ENCODE measurements at places on chromosomes 4 and X.

DNA sequence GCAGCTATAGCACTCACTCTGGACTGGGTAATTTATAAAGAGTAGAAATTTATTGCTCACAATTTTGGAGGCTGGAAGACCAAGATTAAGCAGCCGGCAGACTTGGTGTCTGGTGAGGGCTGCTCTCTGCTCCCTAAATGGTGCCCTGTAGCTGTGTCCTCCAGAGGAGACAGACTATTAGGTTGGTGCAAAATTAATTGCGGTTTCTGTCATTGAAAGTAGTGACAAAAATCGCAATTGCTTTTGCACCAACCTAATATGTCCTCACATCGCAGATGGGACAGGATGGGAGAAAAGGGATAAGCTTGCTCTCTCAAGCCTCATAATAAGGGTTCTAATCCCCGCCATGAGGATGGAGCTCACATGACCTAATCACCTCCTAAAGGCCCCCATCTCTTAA is 258.1 kb upstream of the VCX3A start:
- no peak for DNase-seq

GRCh38 chr4:86557526-86557925 is 36.6 kb upstream of the PTPN13 start:
- DNase-seq, result no peak

- no peak for DNase-seq
These were observed 54.4 kb upstream of the ACTRT1 start for GRCh38 chrX:128106630-128107029.

DNA sequence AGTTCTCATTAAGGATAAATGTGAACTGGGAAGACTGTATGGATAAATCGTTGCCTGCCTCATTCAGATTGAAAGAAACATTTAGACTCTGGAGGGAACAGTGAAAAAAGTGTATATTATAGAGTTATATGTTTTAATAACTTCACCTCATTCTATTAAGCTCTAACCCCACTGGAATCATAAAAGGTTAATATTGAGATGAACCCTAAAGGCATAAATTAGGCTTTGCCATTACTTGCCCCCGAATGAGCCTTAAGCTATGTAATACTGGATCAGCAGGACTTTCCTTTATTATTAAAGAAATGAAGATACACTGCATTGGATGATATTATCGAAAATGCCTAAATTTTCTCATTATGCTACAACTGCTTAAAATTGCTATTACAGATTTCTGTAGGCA is 44.1 kb upstream of the SPANXD start:
- no peak for DNase-seq

DNA sequence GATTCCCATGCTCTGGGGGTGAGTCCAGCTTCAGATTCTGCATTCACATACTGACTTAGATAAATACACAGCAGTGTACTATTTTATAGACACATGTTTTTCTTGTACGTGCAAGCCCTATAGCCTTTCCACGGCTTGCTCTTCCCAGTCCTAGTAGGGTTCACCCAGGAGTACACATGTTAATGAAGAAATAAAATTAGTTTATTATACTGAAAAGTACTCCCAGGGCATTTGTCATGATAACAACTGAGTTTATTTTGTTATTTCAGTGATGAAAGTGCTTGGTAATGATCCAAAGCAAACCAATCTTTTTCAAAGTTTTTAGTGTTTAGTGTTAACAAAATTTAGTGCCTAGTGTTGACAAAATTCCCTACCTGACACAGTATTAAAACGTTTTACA is 21.3 kb downstream of the MAPK10 start:
- no peak for DNase-seq

DNA sequence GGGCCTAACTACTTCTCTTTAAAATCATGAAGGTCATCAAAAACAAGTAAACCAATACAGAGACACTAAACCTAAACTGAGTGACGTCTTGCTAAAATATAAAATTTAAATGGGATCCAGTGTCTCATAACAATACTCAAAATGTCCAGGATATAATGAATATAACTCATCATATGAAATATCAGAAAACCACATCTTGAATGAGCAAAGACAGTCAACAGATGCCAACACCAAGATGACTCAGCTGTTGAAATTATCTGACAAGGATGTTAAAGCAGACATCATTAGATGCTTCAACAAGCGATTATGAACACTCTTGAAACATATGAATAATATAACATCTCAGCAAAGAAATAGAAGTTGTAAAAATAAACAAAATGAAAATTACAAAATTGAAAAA is 8.3 kb downstream of the NAP1L2 start:
- no peak for DNase-seq

- no peak for DNase-seq
These were observed 19.1 kb downstream of the PF4 start for GRCh38 chr4:73962724-73963123.

GRCh38 chrX:41350976-41351569 is 17.1 kb downstream of the DDX3X start:
- no peak for DNase-seq

- peak; percentile 6 for DNase-seq
These were observed 37.5 kb downstream of the PNPLA4 start for GRCh38 chrX:7889680-7890079.

GRCh38 chr4:156971165-156971675 is 379 bp downstream of the PDGFC start:
- no peak for DNase-seq

DNA sequence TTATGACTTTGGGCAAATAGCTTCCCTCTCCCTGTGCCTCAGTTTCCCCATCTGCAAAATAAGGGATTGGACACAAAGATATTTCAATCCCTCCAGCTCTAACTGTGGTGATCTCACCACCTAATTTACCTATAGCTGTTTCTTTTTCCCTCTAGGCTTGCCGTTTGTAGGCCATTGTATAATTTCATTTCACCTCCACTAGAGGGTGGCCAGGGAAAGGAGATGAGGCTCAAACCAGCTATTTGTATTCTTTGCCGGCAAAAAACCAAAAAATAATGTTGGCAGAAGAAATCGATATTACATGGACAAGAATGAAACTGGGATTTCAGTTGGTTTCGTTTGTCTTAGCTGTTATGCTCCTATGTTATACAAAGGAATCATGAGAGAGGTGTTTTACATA is 36.1 kb upstream of the DOCK11 start:
- no peak for DNase-seq

DNA sequence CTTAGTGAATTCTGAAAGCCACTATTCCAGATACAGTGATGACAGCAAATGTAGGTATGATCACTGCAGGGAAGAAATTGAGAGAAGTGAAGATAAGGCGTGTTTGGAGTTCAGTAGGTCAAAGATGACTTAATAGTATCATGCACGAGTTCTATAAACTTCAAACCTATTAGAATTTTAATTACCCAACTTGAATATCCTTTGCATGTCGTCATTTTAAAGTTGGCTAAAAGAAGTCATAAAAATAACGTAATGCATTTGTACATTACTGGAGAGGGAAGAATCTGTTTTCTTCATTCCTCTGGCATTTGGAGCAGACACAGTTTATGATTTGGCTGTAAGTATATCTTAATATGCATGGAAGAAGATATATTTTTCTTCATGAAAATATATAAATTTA is 68.6 kb upstream of the MXRA5 start:
- DNase-seq, result no peak

- no peak for DNase-seq
These were observed 137.4 kb downstream of the FRYL start for GRCh38 chr4:48642421-48643374.

DNA sequence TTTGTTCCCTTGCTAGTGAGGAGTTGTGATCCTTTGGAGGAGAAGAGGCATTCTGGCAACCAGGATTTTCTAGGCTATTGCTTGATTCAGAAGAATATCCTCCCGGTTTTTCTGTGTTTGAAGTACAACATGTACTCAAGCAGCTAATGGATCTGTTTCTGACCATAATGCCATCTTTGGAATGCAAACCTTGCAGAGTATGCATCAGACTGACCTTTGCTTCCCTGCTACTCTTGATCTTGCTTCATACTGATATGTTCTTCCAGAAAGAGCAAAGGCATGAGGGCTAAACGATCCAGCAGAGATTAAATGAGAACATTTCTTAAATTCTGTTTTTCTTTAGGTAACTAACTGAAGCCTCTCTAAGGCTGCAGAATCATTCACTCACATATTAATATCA is 265.4 kb upstream of the SLC7A11 start:
- no peak for DNase-seq

Measured in amniotic stem cell (primary cell).